ENCODE measurements at places on chromosomes 2 and 18. TPM values are rescaled to one million over a fixed set of nuclear protein-coding genes. Genes with fewer than 3 reads are reported as not detected.
A peak's percentile ranks its signal among the peaks of the same experiment; 100 is the strongest.

DNA sequence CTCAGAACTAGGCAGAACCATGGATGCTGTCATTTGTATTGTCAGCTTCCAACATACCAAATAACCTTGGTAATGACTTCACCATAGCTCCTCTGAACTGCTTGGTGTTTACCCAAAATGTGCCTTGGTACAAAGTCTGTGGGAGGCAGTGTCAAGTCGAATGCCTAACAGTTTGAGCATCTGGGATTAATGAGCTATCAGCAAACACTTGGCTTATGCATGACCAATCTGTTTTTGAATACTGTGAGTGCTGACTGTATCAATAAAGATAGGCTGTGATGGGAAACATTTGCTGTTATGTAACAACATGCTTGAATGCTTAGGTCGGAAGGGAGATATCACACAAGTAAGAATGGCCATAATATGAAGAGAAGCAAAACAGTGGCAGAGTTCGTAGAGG is 455.4 kb downstream of the CMPK2 start:
- no peaks in the 10 kb centered on the region for H3K36me3 ChIP-seq
- DNase-seq: no peak
- no peaks in the 10 kb centered on the region for H3K27me3 ChIP-seq
- no peak overlapping the region for H3K4me3 ChIP-seq
- no peaks in the 10 kb centered on the region for H3K4me1 ChIP-seq

DNA sequence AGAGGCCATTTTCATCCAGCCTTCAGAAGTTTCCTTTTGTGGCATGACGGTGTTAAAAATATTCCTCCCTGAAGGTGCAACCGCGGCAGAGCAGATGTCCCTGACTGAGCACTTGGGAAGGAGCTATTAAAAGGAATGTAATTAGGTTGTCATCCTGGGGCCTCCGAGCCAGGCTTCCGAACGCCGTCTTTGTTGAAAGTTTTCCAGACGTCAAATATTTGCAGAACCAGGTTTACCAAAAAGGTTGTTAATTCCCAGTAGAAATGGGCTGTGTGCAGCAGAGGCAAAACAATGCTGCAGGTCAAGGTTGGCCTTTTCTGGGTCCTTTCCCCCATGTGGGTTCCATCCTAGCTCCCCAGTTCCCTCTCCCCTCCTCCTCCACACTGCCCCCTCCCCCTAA is 110.0 kb upstream of the STPG4 start:
- no peak overlapping the region for H3K27ac ChIP-seq
- no peak for DNase-seq
- no peak overlapping the region for H3K4me3 ChIP-seq
- H3K27me3 ChIP-seq: no peaks in the 10 kb centered on the region
- H3K4me1 ChIP-seq: peaks cover 9% of the 10 kb centered on the region

DNA sequence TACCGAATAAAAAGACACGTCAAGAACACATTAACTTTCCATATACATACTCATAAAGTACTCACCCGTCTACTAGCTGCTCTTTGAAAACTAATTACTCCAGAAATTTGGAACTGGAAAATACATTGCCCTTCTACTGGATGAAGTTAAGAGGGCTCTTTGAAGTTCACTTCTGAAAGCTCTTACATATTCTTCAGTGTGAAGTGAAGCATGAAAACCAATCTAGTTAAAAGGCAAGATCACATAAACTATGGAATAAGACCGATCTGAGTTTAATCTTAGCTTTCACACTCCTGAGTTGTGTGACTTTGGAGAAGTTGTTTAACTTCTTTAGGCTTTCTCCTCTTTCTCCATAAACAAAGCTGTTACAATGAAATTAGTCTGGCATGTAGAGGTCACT is 38.5 kb downstream of the REV1 start:
- no peak overlapping the region for H3K27ac ChIP-seq
- peaks cover 4% of the 10 kb centered on the region for H3K4me1 ChIP-seq
- H3K4me3 ChIP-seq: no peak overlapping the region
- peaks cover 57% of the 10 kb centered on the region for H3K36me3 ChIP-seq
- H3K27me3 ChIP-seq: no peaks in the 10 kb centered on the region
- DNase-seq: no peak

GRCh38 chr2:31324016-31324633 is 90.2 kb downstream of the EHD3 start:
- peak overlapping the region; percentile 16 for H3K4me3 ChIP-seq
- H3K4me1 ChIP-seq: peaks cover 19% of the 10 kb centered on the region
- H3K36me3 ChIP-seq: no peaks in the 10 kb centered on the region
- no peak overlapping the region for H3K27ac ChIP-seq

DNA sequence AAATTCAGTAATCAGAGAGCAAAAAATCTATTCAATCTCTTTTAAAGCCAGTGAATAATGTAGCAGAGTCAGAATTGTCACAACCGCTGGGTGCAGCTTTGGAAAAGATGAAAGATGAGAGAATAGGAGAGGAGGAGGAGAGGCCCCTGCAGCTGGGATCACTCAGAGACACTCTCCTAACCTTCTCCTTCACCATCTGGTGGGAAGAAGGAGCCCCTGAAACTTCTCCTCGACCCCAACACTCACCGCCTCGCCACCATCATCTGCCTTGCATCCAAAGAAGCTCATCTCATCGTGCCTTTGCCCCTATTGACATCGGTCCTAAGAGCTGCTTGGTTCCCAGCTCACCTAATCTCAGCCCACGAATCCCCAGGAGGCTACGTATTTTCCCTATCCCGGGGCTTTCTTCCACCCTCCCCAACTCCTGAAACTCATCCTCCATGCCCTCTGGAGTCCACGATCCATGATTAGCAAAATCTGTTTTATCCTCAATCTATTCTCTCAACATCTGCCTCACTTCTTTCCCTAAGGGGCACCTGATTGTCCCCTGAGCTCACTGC is 58.5 kb downstream of the PKDCC start:
- H3K36me3 ChIP-seq: no peaks in the 10 kb centered on the region
- no peak overlapping the region for H3K27ac ChIP-seq

- H3K27ac ChIP-seq: no peak overlapping the region
- peaks cover 86% of the 10 kb centered on the region for H3K36me3 ChIP-seq
- peak; percentile 34 for DNase-seq
- H3K27me3 ChIP-seq: no peaks in the 10 kb centered on the region
- H3K4me3 ChIP-seq: no peak overlapping the region
These were observed 7.5 kb downstream of the C2orf49 start for GRCh38 chr2:105344704-105345345.

- no peak for DNase-seq
- H3K4me1 ChIP-seq: no peaks in the 10 kb centered on the region
- no peak overlapping the region for H3K27ac ChIP-seq
These were observed 168.1 kb downstream of the AFF3 start for GRCh38 chr2:99974275-99974674.

DNA sequence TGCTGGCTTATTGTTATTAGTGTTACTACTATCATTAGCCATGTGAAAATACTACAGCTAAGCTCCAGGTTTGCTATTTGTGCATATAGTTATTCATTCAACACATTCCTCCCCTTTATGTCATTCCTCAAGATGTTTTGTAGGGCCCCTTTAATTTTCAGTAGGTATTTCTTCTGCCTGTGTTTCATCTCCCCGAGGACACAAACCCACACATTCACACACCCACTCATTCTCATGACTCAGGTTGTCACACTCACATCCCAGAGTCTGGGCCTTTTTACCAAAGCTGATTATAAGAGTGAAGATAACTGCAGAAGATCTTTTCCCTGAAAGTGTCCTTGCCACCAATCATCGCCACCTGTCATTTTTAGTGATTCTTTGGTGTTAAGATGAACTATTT is 68.6 kb upstream of the SPOPL start:
- H3K36me3 ChIP-seq: no peaks in the 10 kb centered on the region
- no peak for DNase-seq
- no peaks in the 10 kb centered on the region for H3K27me3 ChIP-seq
- no peaks in the 10 kb centered on the region for H3K4me1 ChIP-seq

SERPINB13 gene
- total RNA-seq: not detected

CIAO1 gene
- 86.9 TPM for total RNA-seq
